Nucleus accumbens (tissue), 56 donors: ENCODE measurements at places on chromosomes 13 and 19.

DNA sequence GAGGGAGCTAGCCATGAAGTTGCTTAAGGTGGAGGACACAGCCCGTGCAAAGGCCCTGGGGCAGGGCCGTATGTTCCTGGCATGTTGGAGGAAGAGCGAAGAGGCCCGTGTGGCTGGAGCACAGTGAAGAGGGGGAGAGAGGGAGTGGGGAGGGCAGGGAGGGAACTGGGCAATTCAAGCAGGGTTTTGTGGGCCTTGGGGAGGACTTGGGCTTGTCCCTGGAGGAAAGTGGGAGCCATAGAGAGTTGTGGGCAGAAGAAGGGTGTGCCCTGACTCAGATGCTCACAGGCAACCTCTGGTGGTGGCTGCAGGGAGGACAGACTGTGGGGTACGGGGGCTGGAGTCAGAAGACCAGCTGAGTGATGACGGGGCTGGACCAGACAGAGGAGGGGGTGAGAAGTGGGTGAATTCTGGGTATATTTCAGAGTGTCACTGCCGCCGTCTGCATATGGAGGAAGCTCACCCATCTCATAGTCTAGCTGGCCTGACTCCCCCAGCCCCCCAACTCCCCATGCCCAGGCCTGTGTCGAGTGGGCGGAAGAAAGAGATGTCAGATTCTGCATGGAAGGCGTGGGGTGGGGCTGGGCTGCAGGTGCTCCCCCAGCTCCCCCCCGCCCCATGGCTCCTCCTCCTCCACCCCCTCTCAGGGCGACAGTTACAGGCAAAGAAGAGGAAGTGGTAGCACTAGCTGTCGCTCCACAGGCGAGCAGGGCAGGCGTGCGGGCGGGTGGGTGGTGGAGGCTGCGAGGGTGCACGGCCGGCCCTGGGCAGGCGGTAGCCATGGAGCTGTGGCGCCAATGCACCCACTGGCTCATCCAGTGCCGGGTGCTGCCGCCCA lies at the start of gene VAV1:
Gene VAV1, plus strand, starts transcription at position 681 of the 838 bp plus-strand sequence. Its CDS starts 100 bp downstream, at position 781.
- DNase-seq, result no peak

DNA sequence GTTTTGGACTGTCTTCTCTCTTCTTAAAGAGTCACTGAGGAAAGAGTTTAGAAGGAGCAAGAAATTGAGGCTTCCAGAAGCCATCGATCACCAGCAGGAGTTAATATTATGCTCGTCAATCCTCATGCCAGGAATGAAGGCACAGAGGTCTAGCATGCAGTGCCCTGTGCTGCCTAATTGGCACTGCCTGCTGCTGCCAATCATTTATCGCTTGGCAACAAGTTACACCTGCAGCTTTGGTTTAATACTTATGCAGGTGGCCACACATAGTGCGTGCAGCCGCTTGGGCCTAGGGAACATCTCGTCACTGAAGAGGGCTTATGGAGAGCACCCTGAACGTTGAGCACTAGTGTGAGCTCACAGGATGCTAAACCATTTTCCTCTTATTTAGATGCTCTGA lies 2.7 kb upstream of the SOX1 start:
- DNase-seq, result no peak

GRCh38 chr13:50616101-50616500 lies 227.4 kb downstream of the DLEU7 start:
- DNase-seq, result no peak

- no peak for DNase-seq
Measured at GRCh38 chr19:970695-971094, 13.4 kb upstream of the WDR18 start.
